ENCODE measurements at places on chromosomes 2 and 18.
A peak's percentile ranks its signal among the peaks of the same experiment; 100 is the strongest.

GRCh38 chr2:207516206-207516605 lies 13.6 kb upstream of the CREB1 start:
- no peak for DNase-seq

DNA sequence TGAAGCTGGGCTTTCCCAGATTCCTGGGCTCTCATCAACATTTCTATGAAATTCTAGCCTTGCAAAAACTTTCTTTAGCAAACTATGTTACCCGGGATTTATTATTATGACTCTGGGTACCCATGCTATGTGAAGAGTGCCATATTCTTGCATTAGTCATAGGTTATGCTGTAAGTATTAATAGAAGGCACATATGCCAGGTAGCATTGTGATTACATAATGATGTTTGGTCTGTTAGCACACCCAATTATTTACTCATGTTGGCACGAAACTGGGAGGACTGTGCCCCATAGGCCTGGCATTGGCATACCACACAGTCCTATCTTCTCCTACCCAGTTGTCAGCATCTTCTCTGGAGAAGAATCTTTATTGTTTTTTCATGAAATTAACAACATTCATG lies 171.0 kb downstream of the SLC4A3 start:
- no peak for DNase-seq

- no peak for DNase-seq
Observed at GRCh38 chr18:62732617-62733016, 17.3 kb downstream of the PHLPP1 start.

GRCh38 chr2:136233298-136233697 lies 115.3 kb upstream of the CXCR4 start:
- no peak for DNase-seq

- no peak for DNase-seq
Observed at GRCh38 chr18:72376256-72376655, 167.9 kb downstream of the CBLN2 start.

GRCh38 chr2:20532634-20533437 lies 86.0 kb downstream of the RHOB start:
- DNase-seq, result no peak

GRCh38 chr2:47437287-47437686 lies 34.3 kb downstream of the MSH2 start:
- peak; percentile 10 for DNase-seq

DNA sequence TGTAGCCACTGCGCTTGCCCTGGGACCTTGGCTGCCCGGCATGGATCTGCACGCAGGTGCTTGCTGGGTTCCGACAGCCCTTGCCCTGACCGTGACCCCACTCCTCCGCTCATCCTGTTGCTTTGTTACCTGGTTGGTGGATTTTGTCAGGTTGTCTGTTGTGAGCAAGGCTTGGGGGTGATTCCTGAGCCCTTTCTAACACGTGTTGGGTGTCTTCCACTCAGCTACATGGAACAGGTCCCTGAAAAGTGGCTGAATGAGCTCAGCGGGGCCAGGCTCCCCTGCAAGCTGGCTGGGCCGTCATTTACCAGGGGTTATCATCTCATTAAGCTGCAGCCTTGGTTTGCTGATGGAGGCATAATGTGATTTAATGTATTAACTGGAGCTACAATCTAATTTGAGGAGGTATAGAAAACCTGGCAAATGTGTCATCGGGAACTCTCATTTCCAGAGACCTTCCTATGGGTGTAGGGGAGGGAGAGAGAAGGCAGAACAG lies 24.6 kb downstream of the RAMP1 start:
- DNase-seq, result no peak

DNA sequence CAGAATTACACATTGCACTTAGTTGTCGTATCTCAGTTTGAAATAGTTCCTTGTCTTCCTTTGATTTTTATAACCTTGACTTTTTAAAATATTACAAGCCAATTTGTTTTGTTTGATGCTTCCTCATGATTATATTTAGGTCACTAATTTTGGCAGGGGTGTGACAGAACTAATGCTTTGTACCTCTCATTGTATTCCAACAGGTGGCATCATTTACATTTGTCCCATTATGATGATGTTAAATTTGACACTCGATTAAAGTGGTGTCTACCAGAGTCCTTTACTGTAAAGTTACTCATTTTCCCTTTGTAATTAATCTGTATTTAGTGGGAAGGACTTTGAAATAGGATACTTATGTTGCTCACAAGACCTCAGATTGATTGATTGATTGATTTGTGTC lies 21.5 kb upstream of the MFSD2B start:
- no peak for DNase-seq

DNA sequence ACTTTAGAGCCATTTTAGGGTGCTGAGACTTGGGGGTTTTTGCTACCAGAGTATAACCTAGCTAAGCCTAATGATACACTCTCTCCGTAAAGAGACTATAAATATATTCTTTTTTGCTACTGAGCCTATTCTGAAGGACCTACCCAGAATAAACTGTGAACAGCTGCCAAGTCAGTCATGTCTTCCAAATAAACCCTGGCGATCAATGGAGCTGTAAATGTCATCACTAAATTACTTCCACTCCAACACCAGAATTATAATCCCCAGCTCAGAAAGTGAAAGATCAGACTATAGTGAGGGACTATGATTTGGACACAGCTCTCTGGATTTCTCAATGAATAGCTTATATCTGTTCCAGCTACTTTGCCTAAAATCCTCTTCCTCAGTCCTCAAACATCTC lies 178.9 kb downstream of the METTL4 start:
- DNase-seq, result no peak

DNA sequence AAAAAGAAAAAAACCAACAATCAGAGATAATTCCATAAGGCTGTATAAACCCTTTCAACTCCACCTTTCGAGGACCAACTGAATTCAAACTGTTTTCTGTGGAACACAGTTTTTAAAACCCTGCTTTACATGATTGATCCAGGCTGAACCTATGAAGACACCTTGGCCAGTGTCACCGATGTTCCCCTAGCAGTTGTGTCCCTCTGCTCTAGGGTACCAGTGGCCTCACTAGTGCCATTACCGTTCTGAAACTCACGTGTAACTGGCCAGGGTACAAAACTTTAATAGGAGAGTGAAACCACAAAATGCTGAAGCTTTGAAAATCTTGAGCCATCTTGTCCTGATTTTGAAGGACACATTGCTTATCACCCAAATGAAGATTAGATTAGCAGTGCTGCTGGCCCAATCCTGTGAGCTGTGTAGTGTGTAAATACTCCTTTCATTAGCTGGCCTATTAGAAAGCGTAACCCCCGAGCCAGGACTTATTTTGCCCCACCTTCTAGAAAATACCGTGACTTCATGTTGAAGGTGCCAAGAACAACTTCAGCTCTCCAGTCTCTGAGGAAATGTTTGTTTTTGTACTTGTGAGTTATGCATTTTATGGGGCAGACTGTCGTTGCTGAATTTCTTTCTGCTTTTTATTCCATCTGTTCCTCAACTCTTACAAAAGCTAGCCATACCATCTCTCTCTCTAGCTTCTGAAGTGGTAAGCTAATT lies 147.8 kb upstream of the MAP3K20 start:
- no peak for DNase-seq

DNA sequence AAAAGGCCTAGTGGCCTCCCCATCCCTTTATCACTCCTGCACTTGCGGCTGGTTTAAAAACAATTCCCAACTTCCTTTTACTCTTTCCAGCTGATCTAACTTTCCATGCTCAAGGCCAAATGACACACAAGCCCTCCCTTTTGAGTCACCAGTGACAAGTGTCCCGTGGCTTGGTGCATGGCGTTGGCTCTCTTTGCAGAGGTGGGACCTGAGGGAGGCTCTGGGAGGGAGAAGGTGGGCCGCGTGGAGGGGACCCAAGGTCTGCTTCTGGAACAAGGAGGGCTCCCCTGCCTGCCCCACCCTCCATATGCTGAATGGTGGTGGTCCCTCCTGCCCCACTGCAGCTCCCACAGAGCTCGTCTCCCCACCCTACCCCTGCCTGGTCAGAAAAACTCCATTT lies 30.8 kb upstream of the HPCAL1 start:
- DNase-seq, result no peak

DNA sequence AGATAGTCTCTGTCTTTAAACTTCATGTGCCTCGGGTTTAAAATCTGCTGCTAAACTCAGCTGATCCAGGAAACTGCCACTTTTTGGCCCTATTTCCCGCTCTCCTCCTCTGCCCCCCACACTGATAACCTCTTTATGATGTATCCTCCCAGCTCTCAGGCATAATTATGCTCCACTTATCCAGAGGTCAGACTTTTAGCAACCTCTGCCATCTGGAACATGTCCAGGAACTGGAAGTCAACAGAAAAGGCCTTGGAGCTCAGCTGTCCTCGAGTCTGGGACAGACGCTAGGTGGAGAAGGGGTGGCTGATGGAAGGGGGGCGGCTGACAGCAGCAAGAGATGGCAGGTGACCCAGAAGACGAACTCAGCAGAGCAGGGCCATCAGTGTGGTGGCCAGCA lies 41.2 kb downstream of the ASAP2 start:
- no peak for DNase-seq

GRCh38 chr18:66819235-66819634 lies 215.3 kb upstream of the CDH19 start:
- DNase-seq, result no peak

DNA sequence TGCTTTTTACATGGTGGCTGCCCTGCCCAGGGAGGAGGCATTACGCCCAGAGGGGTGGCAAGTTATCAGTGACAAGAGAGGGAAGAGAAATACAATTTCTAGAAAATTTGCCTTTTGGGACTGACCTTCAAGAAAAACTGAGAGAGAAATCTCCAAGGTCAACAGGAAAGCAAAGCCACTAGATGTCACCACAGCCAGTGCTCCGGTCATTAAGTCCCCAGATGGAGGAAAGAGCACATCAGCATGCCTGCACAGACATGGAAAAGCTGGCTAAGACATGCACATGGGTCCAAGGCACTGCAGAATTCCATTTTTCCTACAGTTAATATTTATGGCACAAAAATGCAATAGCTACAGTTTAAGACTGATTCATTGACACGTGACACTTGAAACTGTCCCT lies 21.0 kb downstream of the FHL2 start:
- no peak for DNase-seq

DNA sequence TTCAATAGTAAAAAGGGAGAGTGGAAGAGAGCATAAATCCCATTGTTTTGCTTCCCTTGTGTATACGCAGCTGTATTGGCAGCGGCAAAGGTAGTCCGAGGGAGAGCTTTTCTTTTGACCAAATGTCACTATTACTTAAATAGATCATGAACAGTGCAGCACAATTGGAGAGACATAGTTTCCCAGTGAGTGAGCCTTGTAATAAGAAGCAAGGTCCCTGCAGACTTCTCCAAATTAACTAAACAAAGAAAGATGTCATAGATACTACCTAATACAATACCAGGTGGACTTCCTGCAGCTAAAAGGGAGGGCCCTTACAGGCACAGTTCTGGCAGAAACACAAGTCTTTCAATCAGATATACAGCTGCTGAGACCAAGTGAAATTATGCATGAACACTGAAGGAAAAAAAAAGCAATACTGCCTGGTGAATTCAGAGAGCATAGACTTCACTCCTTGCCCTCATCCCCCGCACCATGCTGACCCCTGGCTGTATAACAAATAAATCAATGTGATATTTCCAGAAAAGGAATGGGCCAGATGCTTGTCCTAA lies 404.7 kb upstream of the CDH2 start:
- DNase-seq, result no peak

- no peak for DNase-seq
Observed at GRCh38 chr2:127124426-127124825, 17.5 kb upstream of the BIN1 start.

DNA sequence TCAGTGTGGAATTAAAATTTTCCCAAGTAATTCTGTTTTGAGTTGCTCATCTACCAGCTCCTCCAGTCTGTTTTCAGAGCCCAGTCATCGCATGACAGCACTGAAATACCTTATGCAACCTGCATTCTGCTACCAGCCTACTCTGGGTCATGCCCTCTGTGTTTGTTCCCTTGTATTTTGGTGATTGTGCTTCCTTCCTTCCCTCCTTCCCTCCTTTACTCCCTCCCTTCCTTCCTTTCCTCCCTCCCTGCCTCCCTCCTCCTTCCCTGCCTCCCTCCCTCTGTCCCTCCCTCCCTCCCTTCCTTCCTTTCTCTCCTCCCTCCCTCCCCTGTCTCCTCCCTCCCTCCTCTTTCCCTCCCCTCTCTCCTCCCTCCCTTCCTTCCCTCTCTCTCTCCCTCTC lies 289.6 kb downstream of the CDH2 start:
- no peak for DNase-seq

- no peak for DNase-seq
Observed at GRCh38 chr2:171436307-171436706, 2.3 kb downstream of the DCAF17 start.

GRCh38 chr2:101349893-101350662 lies 37.2 kb downstream of the CREG2 start:
- no peak for DNase-seq

- DNase-seq, result no peak
Observed at GRCh38 chr2:213166109-213166508, 14.7 kb upstream of the IKZF2 start.

- DNase-seq, result no peak
Observed at GRCh38 chr2:33038799-33039198, 92.0 kb downstream of the LTBP1 start.

DNA sequence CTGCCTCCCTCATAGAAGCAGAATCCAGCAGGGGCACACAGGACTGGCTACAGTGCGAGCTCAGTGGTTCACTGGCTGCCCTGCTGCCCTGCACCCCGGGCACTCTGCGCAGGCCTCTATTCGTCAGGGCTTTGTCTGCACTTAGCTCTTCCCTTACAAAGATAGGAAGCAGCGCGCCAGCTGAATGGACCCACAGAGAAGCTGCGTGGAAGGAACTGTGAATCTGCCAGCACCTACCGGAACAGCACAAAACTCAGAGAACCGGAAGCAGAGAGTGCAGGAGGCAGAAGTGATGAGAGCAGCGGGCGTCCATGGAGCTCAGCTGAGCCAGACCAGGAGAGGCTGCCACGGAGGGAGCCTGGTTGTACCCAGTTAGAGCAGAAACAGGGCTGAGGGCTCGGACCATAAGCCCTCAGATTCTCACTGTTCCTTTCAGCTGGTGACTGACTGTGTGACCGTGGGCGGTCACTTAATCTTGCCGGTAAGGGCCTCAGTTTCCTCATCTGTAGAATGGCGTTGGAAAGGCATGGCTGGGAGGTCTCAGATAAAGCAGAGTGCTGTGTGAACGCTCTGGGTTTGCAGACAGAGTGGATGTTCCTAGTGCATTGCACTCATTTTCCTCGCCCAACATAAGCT lies 23.1 kb upstream of the SLC66A3 start:
- DNase-seq, result no peak

- no peak for DNase-seq
Observed at GRCh38 chr2:197613509-197613987, 61.8 kb downstream of the RFTN2 start.

GRCh38 chr2:109322111-109322510 lies 193.1 kb downstream of the SH3RF3 start:
- no peak for DNase-seq

- peak; percentile 8 for DNase-seq
Observed at GRCh38 chr2:45132551-45132950, 123.3 kb upstream of the SIX2 start.

DNA sequence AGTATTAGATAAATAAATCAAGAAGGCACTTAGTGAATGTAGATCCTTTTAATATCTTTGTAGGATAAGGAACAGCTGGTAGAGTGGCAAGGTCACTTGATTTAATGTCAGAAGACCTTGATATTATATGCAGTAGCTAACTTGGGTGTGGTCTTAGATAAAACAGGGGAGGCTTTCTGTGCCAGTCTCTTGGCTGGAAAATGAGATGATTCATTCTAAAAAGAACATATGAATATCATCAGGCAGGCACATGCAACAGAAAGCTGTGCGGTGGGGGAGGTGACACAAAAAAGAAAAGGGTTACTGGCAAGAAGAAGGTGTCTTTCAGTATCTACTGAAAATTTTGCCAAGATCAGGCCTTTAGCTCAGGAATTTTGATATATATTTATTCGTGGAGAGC lies 931.7 kb upstream of the CELF4 start:
- no peak for DNase-seq
